Muscle of back (tissue), 13 donors: ENCODE measurements at places on chromosomes 7 and 10.

GRCh38 chr7:77908664-77909063 lies 110.1 kb downstream of the PHTF2 start:
- DNase-seq, result no peak

DNA sequence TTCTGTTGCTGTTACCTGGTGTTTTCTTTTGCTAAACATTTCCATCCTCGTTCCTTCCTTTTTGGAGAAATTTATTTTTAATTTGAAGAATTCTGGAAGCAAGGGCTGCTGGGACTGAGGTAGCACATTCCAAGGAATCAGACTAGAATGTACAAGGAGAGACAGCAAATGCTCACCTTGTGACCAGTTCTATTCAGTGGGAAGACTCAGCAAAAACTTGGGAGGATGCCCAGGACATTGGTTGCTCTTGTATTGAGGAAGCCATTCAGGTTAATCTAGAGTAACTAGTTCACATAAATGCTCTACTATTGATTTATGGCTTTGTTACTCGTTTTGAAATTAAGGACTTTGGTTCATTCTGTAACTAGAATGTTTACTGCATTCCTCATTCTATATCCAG lies 11.3 kb downstream of the PLCE1 start:
- DNase-seq, result no peak

GRCh38 chr10:125817337-125817946 lies 5.6 kb downstream of the UROS start:
- DNase-seq, result no peak

DNA sequence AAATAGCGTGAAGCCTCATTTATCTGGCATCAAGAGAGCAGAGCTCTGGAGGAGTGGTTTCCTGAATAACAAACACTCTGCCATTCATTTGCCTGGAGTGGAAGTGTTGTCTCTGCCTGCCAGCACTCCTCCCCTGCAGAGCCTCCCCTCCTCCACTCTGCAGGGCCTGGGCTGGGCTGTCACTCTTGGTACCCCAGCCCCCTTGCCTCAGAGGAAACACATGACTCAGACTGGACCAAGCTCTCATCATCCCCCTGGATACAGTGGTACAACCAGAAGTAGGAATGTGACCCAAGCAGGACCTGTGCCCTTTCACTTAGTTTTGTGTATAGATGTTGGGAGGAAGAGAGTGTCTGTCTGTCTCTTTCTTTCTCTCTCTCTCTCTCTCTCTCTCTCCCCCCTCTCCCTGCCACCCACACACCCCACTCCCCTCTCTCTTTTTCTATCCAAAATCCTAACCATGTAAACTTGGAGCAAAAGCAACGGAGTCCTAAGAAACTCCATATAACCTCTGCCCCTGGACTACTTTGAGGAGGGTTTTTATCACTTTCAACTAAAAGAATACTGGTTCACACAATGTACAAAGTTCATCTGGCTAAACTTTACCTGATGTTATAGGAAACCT lies 43.9 kb downstream of the DOCK4 start:
- no peak for DNase-seq

DNA sequence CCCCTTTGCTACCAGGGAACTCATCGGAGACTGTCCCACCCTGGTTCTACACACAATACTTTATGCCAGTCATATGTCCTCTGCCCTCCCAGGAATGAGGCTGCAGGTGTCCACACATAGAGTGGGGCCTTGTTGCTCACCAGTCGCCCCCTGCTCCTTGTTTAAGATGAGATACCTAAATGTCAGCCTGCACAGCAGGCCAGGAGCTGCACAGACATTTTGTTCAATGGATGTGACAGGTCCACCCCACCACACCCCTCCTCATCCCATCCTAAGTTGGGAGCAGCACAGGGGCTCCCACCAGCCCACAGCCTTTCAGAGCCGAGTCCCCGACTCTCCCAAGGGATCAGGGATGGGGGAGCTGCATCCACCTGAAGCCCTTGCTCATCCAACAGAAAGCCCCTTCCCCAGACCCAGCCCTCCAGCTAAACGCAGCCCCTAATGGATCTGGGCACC lies 6.2 kb upstream of the GRID1 start:
- DNase-seq, result no peak
